ENCODE measurements at places on chromosomes 1 and 21.
A peak's percentile ranks its signal among the peaks of the same experiment; 100 is the strongest.

DNA sequence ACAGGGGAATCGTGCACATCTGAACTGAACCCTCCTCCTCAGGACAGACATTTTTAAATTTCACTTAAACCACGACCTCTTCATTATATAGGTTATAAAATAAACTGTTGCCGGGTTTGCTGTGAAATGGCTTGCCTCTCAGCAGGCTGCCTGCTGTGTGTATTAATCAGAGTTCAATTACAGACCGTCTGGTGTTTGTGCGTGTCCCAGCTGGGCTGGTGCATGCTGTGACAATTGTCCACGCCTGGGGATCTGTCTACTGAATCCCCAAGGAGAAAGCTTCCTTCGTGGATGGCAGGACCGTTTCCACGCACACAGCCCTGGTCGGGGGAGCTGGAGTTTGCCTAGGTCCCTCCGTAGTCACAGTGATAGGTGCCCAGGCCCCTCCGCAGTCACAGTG, 13.4 kb upstream of the AGPAT3 start:
- H3K27ac ChIP-seq = no peak overlapping the region
- H3K27me3 ChIP-seq = peaks cover 10% of the 10 kb centered on the region
- no peaks in the 10 kb centered on the region for H3K36me3 ChIP-seq
- no peak for DNase-seq
- H3K4me3 ChIP-seq = no peak overlapping the region
- H3K4me1 ChIP-seq = peaks cover 20% of the 10 kb centered on the region

- no peaks in the 10 kb centered on the region for H3K36me3 ChIP-seq
- H3K27me3 ChIP-seq = peaks cover 14% of the 10 kb centered on the region
- H3K27ac ChIP-seq = no peak overlapping the region
- no peaks in the 10 kb centered on the region for H3K4me1 ChIP-seq
These were observed 345.0 kb downstream of the NPHP4 start for GRCh38 chr1:5647234-5647633.

- no peaks in the 10 kb centered on the region for H3K4me1 ChIP-seq
- no peak overlapping the region for H3K27ac ChIP-seq
- peaks cover 8% of the 10 kb centered on the region for H3K27me3 ChIP-seq
- no peak for DNase-seq
- no peaks in the 10 kb centered on the region for H3K36me3 ChIP-seq
These were observed 17.9 kb downstream of the SYT6 start for GRCh38 chr1:114135786-114136185.

GRCh38 chr1:1625824-1626206, 6.2 kb upstream of the MMP23B start:
- H3K4me1 ChIP-seq = peaks cover 3% of the 10 kb centered on the region
- no peak overlapping the region for H3K4me3 ChIP-seq
- peaks cover 2% of the 10 kb centered on the region for H3K36me3 ChIP-seq

DNA sequence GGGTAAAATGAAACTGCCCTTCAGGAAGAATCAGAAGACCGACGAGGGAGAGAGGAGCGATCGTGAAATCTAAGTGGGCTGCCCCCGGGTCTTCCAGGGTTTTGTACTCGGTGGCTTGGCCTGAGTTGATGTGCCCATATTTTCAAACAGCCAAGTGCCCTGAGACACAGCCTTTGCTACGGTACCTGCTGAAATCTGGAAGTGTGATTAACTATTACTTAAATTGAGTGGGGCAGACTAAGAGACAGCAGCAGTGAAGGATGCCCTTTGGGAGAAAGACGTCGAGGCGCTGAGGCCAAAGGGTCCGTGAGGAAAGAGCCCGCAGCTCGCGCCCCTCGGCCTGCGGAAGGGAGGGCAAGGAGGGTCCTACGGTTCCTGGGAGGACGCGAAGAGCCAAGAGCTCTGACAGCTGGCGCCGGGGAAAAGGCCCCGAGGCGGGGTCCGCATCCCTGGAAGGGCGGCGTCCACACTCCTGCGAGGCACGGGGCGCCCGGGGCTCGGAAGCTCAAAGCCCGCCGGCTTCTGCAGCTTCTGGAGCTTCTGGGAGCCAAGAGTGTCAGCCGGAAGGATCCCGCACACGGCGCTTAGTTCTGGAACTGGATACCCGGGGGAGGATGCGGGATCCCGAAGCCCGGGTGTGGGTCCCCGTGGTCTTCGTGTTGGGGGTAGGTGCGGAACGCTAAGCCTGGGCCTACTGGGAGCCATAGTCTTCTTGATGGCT, 15.4 kb upstream of the RNU1-4 start:
- peak; percentile 2 for DNase-seq
- no peak overlapping the region for H3K27ac ChIP-seq
- H3K4me1 ChIP-seq = no peaks in the 10 kb centered on the region
- peaks cover 7% of the 10 kb centered on the region for H3K27me3 ChIP-seq
- no peak overlapping the region for H3K4me3 ChIP-seq

DNA sequence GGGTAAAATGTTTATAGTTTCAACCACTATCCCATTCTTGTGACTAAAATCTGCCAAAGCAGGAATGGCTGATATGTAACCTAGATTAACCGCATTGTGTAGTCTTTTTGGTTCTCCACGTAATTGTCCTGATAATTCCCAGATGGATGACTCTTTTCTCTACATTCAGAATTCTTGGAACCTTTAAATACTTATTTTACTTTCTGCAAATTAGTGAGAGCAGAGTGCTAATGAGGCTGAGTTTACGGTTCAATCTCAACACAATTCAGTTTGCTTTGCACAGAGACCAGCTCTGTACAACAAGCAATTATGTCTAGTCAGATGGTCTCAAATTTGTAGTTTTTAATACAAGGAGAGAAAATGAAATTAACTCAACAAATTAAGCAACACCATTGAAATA, 9.1 kb downstream of the CRB1 start:
- H3K27ac ChIP-seq = no peak overlapping the region
- no peak overlapping the region for H3K4me3 ChIP-seq

DNA sequence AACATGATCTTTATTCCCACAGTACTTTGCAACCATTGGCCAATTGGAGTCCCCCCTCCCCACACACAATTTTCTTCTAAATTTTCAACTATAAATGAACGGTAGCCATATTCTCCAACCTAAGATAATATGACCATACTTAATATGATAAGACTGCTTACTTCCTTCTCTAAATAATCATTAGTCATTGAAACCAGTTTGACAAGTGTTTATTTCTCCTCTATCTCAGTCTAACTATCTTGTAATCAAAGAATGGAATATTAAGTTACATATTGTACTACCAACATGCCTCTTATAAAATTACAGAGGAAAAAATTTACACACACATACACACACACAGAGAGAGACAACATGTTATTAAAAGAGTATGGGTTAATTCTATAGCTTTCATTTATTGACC, 567.4 kb upstream of the TMPRSS15 start:
- H3K4me3 ChIP-seq = no peak overlapping the region
- no peaks in the 10 kb centered on the region for H3K27me3 ChIP-seq
- H3K36me3 ChIP-seq = no peaks in the 10 kb centered on the region
- no peak overlapping the region for H3K27ac ChIP-seq
- no peak for DNase-seq

- H3K27me3 ChIP-seq = peaks cover 42% of the 10 kb centered on the region
- DNase-seq = peak; percentile 77
- peak within 1 kb of the TSS; percentile 65 for H3K4me3 ChIP-seq
These were observed at the start of gene PTPRU for GRCh38 chr1:29235955-29236711. Gene PTPRU (plus strand): TSS chr1:29236522. CDS start chr1:29236645, 123 bp downstream.

- no peak overlapping the region for H3K27ac ChIP-seq
- peak; percentile 92 for DNase-seq
- peaks cover 5% of the 10 kb centered on the region for H3K4me1 ChIP-seq
- H3K27me3 ChIP-seq = no peaks in the 10 kb centered on the region
These were observed 37.1 kb downstream of the ARHGEF16 start for GRCh38 chr1:3491291-3492246.

GRCh38 chr1:58852731-58853485, 69.1 kb upstream of the JUN start:
- DNase-seq = no peak
- no peak overlapping the region for H3K27ac ChIP-seq
- no peaks in the 10 kb centered on the region for H3K36me3 ChIP-seq
- H3K4me1 ChIP-seq = peaks cover 20% of the 10 kb centered on the region
- H3K27me3 ChIP-seq = no peaks in the 10 kb centered on the region
- H3K4me3 ChIP-seq = no peak overlapping the region

DNA sequence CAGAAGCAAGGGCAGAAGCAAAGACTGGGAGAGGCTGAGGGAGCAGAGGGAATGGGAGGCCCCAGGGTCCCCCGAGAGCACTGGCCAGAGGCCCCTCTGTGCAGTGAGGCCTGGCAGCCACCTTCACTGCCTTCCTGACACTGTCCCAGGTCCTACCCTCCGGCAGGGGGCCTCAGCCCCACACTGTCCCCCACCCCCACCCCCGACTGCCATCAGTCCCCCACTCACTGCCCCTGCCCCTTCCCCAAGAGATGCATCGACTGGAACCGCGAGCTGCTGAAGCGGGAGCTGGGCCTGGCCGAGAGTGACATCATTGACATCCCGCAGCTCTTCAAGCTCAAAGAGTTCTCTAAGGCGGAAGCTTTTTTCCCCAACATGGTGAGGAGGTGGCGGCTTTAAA, 13.0 kb upstream of the PADI6 start:
- H3K4me3 ChIP-seq = no peak overlapping the region
- no peaks in the 10 kb centered on the region for H3K36me3 ChIP-seq
- no peak overlapping the region for H3K27ac ChIP-seq
- DNase-seq = no peak
- H3K4me1 ChIP-seq = peaks cover 12% of the 10 kb centered on the region

GRCh38 chr1:24155011-24155782, 12.3 kb upstream of the IL22RA1 start:
- no peak overlapping the region for H3K4me3 ChIP-seq
- H3K4me1 ChIP-seq = peaks cover 12% of the 10 kb centered on the region
- peak; percentile 17 for DNase-seq
- peaks cover 26% of the 10 kb centered on the region for H3K27me3 ChIP-seq
- H3K36me3 ChIP-seq = no peaks in the 10 kb centered on the region

GRCh38 chr21:35222021-35222420, 172.9 kb upstream of the RUNX1 start:
- peak overlapping the region; percentile 26 for H3K4me3 ChIP-seq
- H3K36me3 ChIP-seq = peaks cover 2% of the 10 kb centered on the region
- no peaks in the 10 kb centered on the region for H3K27me3 ChIP-seq
- H3K27ac ChIP-seq = peak overlapping the region; percentile 68

DNA sequence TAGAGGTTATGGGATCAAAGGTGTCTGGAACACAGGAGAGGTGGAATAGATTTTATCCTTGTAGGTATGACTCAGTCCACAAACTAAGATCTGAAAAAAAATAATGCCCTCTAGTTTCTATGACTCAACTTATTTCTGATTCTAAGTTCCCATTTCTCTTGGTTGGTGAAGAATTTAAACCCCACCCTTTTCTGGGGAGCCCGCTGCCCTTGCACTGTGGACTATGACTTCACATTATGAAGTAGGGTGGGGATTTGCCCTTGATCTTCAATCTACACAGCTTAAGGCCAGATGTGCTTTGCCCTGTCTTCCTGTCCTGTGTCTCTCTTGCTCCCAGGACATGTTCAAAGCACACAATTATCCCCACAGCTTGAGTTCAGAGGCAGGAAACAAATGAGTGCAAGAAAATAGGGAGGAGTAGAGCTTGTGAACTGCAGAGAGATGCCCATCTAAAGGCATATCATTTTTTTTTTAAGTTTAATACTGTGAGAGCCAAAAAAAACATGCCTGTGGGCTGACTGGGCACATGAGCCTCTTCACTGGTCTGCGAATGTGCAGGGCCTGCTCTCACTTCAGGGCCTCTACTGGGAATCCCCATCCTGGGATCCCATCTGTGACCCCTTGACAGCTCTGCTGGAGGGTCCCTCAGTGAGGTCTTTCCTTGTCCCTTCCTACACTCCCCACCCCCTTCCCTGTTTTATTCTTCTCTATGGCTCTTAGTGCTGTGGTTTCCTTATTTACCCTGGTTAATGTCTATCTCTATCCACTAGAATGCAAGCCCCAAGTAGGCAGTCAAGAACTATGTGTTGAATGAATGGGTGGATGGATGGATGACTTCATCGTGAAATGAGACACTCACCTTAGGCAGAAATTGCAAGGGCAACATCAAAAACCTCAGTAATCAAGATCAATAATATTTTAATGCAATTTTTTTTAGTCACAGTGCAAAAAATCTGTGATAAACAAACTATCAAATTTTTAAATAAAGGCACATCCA, 61.5 kb downstream of the CD58 start:
- no peaks in the 10 kb centered on the region for H3K27me3 ChIP-seq
- no peaks in the 10 kb centered on the region for H3K36me3 ChIP-seq
- H3K27ac ChIP-seq = no peak overlapping the region
- no peak overlapping the region for H3K4me3 ChIP-seq
- DNase-seq = peak; percentile 59

GRCh38 chr1:87644033-87644578, 315.4 kb downstream of the LMO4 start:
- peaks cover 2% of the 10 kb centered on the region for H3K27me3 ChIP-seq
- no peaks in the 10 kb centered on the region for H3K4me1 ChIP-seq
- no peak overlapping the region for H3K27ac ChIP-seq
- DNase-seq = no peak
- no peak overlapping the region for H3K4me3 ChIP-seq

DNA sequence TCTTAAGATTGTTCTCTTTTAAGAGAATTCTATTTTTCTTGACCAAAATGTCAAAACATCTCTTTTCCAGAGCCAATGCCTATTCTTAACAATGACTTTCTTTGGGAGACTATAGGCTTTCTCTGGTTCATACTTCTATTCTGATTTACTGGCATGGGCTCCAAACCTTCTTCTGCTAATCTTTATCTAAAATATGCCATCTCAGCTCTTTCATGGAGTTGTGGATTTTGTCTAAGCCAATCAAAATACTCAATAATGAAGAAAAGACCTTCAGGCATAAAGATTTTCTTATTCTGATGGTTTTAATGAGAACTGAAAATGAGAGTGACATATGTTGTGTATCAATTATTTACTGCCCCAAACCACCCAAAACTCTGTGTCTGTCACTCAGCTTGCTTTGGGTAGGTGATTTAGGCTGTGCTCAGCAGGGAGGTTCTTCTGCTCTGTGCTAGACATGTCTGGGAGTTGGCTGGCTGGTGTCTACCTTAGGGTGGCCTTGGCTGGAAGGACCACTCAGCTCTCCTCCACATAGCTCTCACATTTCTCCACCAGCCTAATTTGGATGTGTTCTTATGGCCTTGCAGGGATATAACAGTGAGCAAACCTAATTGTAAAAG, 270.8 kb downstream of the PRDM2 start:
- no peak overlapping the region for H3K4me3 ChIP-seq
- DNase-seq = no peak
- H3K36me3 ChIP-seq = peaks cover 1% of the 10 kb centered on the region
- H3K27ac ChIP-seq = no peak overlapping the region
- no peaks in the 10 kb centered on the region for H3K4me1 ChIP-seq

- DNase-seq = no peak
- peaks cover 18% of the 10 kb centered on the region for H3K4me1 ChIP-seq
- H3K27me3 ChIP-seq = no peaks in the 10 kb centered on the region
- no peaks in the 10 kb centered on the region for H3K36me3 ChIP-seq
- no peak overlapping the region for H3K4me3 ChIP-seq
These were observed 132.1 kb downstream of the RHOU start for GRCh38 chr1:228867108-228867950.

DNA sequence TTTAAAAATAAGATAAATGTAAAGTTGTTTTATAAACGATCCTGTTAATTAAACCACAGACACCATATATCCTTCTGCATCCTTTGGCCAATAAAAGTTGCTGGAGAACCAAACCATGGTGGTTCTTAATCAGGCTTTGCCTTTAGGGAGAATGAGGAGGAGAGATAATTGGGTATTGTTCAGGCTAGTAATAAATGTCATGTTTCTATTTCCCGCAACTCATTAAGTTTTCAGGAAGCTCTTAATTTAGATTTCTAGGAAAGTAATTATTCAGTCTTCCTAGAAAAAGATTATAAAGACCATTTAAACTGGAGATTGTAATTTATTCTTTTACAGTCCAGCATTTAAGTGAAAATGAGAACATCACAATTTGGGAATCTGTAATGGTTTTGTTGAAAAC, 34.5 kb downstream of the RAB4A start:
- no peaks in the 10 kb centered on the region for H3K27me3 ChIP-seq
- peaks cover 15% of the 10 kb centered on the region for H3K36me3 ChIP-seq
- H3K4me3 ChIP-seq = no peak overlapping the region
- H3K4me1 ChIP-seq = no peaks in the 10 kb centered on the region
- H3K27ac ChIP-seq = no peak overlapping the region

Data from activated naive CD4-positive, alpha-beta T cell treated with anti-CD3 and anti-CD28 coated beads for 36 hours (primary cell).